ENCODE measurements at places on chromosomes 4 and X.
A peak's percentile ranks its signal among the peaks of the same experiment; 100 is the strongest.

DNA sequence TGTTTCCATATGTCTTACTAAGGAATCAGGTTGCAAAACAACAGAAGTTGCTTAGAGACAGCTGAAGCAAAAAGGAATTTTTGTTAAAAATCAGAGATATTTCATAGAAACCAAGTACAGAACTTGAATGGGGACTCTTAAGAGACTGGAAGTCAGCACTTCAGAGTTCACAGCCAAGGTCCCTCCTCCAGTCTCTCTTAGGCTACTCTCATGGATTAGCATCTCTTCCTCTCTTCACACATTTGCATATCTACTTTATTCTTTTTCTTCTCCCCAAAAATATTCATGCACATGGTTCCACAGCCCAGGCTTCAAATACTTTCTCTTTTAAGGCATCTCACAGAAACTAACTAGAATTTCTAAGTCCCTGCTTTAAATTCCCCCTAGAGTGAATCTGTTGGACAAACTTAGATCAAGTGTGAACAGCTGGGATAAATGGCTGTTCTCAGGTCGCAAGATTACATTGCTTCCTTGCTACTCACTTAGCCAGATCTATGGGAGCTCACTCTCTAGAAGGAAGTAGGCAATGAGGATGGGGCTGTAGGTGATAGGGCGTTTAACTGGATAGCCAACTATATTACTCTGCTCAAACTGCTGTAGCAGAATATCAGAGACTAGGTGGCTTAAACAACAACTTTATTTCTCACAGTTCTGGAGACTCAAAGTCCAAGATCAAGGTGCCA, 73.7 kb upstream of the GALNT7 start:
- DNase-seq, result no peak

- DNase-seq, result no peak
These were observed 125.8 kb downstream of the REPS2 start for GRCh38 chrX:17072301-17072700.

DNA sequence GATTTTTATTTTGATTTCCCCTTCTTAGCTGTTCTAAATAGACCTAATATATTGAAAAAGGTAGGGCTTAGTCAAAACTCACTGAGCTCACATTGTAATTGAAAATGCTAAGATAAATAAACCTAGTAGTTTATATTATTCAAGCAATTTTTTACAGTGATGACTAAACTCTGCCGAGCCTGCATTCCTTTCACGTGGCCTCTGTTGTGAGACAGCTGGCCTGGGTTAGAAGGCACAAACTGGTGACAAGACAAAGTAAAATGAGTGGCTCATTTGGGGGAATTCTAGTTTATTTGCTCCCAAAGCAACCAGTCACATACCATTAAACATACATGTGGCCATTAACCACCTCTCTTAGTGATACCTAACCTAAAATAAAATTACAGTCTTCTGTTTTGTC, 169.4 kb upstream of the TEX13C start:
- no peak for DNase-seq

- DNase-seq, result no peak
These were observed 15.6 kb upstream of the ATP8A1 start for GRCh38 chr4:42672359-42673081.

- DNase-seq, result no peak
These were observed 346.6 kb downstream of the DHX15 start for GRCh38 chr4:24237709-24238108.

DNA sequence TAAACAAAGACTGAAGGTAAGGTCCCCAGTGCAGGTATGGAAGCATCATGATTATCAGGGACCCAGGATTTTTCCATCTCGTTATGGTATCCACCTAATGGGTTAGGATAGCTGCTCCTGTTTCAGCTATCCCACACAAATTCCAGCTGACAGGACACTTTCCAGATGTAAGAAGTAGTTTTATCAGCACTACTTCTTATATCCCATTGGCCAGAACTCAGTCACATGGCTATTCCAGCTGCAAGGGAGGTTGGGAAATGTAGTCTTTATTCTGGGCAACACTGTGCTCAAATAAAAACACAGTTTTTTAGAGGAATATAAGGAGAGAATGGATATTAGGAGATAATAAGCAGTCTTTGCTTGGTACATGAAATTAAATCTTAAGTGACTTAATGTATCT, 96.7 kb downstream of the SRPX start:
- DNase-seq, result no peak

DNA sequence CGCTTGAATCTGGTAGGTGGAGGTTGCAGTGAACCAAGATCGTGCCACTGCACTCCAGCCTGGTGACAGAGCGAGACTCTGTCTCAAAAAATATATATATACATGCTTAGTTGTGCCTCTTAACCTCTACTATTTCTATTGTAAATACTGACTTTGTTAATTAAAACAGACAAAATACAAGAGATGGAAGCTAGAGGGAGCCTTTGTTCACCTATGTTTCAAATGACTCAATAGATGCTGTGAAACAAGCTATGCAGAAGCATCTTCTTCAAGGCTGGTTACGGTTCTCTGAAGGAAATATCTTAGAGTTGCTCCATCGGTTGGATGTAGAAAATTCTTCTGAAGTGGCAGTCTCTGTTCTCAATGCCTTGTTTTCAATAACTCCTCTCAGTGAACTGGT, 6.2 kb downstream of the NCAPG start:
- peak; percentile 59 for DNase-seq

DNA sequence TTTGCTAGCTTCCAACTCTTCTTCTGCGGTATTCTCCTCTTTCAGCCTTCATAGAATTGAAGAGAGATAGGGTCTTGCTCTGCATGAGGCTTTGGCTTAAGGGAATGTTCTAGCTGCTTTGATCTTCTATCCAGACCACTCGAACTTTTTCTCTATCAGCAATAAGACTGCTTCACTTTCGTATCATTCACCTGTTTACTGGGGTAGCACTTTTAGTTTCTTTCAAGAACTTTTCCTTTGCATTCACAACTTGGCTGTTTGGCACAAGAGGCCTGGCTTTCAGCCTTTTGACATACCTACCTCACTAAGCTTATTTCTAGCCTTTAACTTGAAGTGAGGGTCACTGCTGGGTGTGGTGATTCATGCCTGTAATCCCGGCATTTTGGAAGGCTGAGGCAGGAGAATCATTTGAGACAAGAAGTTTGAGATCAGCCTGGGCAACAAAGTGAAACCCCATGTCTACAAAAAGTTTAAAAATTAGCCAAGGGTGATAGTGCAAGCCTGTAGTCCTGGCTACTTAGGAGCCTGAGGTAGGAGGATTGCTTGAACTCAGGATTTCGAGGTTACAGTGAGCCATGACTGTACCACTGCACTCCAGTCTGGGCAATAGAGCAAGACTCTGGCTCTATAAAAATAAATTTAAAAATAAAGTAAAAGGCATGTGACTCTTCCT, 47.1 kb upstream of the HPGDS start:
- no peak for DNase-seq

- DNase-seq, result no peak
These were observed 7.6 kb downstream of the G6PD start for GRCh38 chrX:154539077-154539476.

- no peak for DNase-seq
These were observed 184.0 kb upstream of the NEIL3 start for GRCh38 chr4:177125656-177126055.

DNA sequence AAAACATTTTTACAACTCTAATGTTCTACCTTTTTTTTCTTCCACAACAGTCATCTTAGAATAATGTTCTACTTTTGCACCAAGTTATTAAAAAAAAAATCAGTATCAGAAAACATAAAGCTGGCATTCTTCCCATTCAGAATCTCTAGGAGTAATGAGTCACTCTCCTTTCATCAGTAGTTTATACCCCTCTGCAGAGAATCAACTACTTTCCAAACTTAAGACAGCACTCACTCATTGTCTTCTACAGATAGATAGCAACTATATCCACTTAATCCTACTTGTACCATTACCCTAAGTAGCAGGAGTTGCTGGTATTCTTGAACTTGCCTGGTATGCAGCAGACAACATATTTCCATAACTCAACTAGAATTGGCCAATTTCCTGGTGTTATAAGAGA, 3.2 kb downstream of the TIGD4 start:
- DNase-seq, result no peak

GRCh38 chr4:76341063-76341462, 34.5 kb downstream of the STBD1 start:
- DNase-seq, result peak; percentile 65

DNA sequence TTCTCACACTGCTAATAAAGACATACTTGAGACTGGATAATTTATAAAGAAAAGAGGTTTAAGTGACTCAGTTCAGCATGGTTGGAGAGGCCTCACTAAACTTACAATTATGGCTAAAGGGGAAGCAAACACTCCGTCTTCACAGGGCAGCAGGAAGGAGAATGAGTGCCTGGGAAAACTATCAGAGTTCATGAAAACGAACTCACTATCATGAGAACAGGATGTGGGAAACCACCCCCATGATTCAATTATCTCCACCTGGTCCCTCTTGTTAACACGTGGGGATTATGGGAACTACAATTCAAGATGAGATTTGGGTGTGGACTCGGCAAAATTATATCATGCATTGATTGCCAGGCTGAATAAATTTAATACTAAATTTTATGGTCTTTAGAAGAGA, 592.7 kb downstream of the GRXCR1 start:
- no peak for DNase-seq

- DNase-seq, result no peak
These were observed 102.8 kb downstream of the GLUD2 start for GRCh38 chrX:121150217-121150616.

- no peak for DNase-seq
These were observed 36.1 kb downstream of the LRBA start for GRCh38 chr4:150978738-150979575.

DNA sequence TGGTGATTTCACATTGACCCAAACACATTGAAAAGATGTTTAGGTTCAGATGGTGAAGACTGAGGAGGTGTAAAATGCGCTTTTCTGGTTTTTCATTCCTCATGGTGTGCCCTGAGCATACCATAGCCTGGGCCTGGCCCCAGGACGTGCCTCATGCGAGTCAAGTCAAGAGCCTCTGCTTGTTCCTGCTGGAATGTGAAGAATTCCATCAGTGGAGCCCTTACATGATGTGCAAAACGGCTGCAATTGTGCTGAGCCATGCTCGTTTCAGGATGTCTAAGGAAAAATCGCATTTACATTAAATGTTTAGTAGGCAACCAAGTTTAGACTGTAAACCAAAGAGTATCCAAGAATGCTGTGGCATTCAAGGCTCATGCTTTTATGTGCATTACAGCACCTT, 34.9 kb downstream of the GYG2 start:
- no peak for DNase-seq

GRCh38 chr4:143351774-143352451, 15.2 kb downstream of the GAB1 start:
- no peak for DNase-seq

DNA sequence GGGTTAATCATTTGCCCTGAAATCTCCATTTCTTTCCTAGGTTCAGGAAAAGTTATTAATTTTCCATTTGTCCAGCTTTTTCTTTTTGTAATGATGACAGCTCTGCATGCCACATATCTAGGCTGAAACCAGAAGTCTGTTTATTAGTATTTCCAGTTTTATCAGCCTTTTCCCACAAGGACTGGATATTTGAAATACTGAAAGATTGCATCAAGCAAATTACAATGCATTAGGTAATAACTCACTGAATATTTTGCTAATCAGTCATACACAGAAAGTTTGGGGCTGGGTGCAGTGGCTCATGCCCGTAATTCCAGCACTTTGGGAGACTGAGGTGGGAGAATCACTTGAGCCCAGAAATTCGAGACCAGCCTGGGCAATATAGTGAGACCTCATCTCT, 21.5 kb downstream of the SLC9A7 start:
- no peak for DNase-seq

DNA sequence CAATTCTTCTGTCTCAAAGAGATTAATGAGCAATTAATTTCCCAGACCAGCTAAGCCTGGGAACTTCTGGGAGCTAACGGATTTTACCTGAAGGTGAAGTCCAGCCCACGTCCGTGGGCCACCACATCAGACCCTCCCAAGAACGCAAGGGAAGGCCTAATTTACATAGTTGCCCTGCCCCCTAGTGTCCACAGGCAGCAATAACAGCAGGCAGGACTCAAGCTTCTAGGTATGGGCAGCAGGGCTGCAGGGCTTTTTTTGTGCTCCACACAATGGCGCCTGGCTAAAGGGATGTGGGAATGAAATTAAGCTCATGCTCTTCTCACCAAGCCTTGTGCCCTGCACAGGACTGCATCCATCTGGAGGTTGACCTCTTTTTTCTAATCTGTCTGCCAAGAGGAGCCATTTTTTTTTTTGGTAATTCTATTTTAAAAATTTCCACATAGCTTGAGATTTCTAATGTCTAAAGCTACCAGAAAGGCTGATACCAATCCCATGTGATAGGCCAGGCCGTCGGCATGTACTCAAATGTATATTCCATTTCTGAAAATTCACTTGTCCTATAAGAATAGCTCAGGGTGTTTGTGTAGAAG, 111.9 kb upstream of the TMEM164 start:
- peak; percentile 56 for DNase-seq

DNA sequence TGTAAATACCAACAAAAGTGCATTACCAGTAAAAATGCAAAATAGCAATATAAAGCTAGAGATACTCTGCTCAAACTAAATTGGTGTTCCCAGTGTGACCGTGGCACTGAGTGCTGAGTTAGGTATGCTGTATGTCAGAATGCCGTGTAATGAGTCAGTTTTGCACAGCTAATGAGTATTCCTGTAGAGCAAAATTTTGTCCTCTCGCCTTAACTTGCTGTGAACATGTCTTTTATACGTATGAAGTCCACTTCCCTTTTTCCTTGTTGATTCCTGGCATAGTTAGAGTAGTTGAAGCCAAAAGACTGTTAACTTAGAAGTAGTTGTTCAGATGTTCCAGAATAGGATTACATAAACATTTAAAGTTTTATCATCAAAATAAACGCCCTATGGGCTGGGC, 11.5 kb downstream of the DCLK2 start:
- no peak for DNase-seq

- DNase-seq, result no peak
These were observed 48.9 kb upstream of the TMSB15B start for GRCh38 chrX:103913356-103914020.

DNA sequence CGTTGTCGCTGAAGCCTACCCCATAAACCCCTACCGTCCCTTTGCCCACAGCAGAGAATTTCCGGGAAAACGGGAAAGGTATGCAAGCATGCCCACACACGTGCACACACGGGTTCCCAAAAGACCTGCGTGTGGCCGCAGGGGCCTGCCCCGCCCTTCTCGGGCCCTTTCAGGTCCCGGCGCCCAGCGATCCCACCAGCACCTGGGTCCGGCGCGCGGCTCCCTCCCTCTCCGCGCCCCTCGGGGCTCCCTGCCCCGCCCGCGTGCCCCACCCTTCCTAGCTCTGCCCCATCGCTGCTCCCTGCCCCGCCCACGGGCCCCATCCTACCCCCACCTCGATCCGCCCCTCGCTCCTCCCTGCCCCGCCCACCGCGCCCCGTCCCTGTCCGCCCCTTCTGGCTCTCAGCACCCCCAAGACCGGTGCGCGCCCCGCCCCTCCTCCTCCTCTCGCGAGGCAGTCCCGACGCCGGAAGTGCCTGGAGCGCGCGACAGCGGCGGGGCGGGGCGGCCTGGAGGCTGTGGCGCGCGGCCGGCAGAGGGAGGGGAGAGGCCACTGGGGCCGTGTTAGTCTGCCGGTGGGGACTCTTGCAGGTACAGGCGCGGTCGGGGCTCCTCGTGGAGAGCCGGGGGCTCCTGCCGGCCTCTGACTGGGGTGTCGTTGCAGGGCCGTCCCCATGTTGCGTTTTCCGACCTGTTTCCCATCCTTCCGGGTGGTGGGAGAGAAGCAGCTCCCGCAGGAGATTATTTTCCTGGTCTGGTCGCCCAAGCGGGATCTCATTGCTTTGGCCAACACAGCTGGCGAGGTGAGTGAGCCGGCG, at the start of gene ANAPC4:
Gene ANAPC4, plus strand, starts transcription at position 510 of the 818 bp plus-strand sequence. Its CDS starts 165 bp downstream, at position 675.
- peak; percentile 99 for DNase-seq
